ENCODE measurements at places on chromosomes 3 and 15.

- DNase-seq, result no peak
These were observed 27.7 kb downstream of the ACKR4 start for GRCh38 chr3:132624790-132625189.

- no peak for DNase-seq
These were observed 196.8 kb downstream of the XXYLT1 start for GRCh38 chr3:195073866-195074860.

- DNase-seq, result no peak
These were observed 81.9 kb upstream of the ADAMTSL3 start for GRCh38 chr15:83571820-83572707.

- no peak for DNase-seq
These were observed 63.1 kb downstream of the FOXP1 start for GRCh38 chr3:71520161-71521020.

DNA sequence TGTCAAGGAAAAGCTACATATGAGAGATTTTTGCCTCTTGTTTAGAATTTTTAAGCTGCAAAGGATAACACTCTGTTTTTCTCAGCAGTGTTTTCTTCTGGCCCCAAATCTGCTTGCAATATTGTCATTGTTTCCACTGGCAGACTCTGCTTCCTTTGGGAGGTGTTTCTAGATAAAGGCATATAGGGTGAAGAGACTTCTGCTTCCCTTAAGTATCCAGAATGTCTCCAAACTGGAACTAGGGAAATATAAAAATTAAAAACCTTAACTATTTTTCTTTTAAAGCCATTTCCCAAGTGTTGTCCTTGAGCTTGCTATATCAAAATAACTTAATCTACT lies 225.8 kb downstream of the CGGBP1 start:
- no peak for DNase-seq

DNA sequence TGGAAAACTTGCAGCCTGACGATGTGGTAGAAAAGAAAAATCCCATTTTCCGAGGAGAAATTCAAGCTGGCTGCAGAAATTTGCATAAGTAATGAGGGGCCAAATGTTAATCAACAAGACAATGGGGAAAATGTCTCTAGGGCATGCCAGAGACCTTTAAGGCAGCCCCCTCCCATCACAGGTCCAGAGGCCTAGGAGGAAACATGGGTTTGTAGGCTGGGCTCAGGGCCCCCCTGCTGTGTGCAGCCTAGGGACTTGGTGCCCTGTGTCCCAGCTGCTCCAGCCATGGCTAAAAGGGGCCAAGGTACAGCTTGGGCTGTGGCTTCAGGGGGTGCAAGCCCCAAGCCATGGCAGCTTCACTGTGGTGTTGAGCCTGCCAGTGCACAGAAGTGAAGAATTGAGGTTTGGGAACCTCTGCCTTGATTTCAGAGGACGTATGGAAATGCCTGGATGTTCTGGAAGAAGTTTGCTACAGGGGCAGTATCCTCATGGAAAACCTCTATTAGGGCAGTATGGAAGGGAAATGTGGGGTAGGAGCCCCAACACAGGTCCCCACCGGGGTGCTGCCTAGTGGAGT lies 75.9 kb upstream of the CADPS start:
- no peak for DNase-seq

GRCh38 chr15:36230776-36231175 lies 348.6 kb upstream of the CDIN1 start:
- DNase-seq, result no peak

DNA sequence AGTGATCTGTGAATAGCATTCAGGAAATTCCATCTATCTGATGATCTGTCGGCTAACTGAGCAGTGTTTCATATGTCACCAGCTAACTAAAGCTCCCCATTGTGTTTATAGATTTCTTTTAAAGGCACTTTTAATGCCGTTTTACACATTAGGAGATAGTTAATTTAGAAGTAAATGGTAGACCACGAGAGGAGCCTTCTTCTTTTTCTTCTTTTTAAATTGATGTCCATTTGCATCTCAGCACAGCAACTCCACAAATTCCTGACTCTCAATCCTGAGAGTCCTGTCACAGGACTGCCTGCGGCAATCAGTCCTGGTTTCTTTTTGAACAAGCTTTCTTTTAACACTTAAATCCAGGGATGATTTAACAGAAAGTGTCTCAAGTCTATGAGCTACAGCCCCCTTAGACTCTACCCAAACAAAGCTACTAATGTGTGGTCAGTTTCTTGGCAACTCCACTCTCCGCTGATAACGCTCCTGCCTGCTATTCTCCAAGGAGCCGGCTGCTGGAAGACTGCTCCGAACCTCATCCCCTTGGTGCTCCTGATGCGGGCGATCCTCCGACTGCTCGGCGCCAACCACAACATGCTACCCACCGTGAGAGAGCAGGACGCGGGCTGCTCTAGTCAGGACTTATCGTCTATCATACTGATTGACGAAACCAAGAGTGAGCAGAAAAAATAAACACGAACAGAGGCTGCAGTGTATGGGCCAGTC lies 421.4 kb downstream of the MECOM start:
- no peak for DNase-seq

DNA sequence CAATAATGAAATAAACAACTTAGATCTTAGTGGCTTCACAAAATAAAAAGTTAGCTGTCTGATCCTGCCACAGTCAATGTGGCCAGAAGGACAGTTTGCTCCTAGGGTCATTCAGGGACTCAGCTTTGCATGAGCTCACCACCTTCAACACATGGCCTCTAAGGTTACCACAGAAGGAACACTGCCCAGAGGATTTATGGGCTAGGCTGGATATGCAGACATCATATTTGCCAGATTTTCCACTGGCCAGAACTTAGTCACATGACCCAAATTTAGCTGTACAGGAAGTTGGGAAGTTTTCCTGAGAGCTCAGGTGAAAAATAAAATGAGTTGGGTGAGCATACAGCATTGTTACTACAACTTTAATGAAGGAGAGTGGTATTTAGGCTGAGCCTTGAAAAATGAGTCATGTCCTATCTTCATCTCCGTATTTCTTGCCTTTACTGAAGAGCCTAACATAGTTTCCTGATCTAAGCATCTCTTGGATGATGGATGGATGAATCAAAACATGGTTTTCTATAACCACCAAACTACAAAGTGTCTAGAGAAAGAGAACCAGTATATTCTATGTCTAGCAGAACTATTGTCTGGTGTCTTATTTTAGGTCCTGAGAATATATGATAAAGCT lies 54.9 kb upstream of the TMEM108 start:
- no peak for DNase-seq

- DNase-seq, result no peak
These were observed 229.2 kb downstream of the UACA start for GRCh38 chr15:70533931-70534742.

DNA sequence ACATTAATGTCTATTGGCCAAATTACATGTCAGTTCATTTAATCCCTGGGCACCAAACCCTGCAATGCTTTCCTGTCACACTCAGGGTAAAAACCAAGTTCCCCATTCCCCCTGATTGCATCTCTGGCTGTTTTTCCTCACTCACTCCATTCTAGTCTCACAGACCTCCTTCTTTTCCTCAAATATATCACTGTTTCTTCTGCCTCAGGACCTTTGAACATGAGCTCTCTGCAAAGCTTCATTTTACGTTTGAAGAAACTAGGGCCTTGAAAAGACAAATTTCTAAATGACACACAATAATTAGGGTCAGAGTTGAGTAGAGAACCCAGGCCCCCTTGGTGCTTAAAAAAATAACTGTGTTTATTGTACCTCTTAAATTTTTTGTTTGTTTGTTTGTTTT lies 230.6 kb downstream of the THRB start:
- no peak for DNase-seq

DNA sequence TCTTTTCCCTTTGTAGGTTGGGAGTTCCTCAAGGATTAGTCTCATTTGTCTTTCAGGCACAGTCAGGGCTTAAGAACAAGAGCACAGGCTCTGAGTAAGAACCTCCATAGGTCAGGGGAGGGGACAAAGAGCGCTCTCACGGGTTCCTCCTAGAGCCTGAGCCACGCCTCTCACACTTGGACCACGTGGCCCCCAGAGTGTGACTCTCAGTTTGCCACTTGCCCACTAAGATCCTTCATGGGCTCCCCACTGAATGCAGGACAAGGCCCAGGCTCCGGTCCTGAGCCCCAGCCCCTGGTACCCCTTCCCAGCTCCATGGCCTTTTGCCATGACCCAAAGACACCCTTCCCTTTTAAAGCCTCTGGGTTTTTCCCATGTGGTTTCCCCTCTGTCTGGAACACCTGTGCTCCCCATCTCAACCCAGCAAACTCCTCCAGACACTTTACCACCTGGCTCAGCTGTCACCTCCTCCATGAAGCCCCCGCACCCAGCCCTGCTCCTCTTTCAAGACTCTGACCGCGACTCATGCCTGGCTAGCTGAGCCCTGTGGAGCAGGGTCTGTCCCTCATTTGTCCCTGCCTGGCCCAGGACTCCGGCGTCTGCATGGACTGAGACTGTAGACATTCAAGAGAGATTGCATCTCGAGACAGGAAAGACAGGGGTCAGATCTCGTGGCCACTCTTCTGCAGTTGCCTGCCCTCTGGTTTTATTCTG lies 32.7 kb downstream of the IQSEC1 start:
- peak; percentile 59 for DNase-seq

DNA sequence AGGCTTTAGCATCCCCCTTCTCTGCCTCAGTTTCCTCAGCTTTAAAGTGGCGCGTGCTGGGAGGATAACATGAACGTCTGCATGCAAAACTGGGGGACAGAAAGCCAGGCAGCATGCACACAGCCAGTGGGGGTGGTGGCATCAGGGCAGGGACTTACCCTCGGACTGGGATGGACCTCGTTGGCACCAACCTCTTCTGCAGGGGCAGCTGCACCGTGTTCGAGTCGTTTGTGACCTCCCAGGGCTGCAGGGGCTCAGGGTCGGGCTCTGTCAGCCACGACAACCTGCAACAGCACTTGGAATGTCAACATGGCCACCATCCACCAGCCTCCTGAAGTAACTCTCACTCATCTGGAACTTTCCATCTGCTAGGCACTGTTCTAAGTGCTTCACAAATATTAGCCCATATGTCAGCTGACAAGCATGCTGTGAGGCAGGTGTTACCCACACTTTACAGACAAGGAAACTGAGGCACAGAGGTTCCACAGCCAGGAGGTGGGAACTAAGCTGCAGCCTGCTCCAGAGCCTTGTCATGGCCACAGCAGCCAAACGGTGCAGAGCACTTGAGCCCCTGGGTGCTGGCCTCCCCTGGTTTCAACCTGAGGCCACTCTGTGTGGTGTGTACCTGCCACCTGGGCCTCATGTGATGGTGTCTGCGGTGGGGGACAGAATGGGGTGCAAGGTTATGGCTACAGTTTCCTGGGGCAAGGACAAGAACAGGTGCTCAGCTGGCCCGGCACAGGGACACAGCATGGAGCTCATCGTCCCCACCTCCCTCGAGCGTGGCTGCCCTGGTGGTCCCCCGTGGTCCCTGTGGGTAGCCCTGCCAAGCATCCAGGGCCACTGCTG lies 6.7 kb downstream of the C3orf22 start:
- no peak for DNase-seq

DNA sequence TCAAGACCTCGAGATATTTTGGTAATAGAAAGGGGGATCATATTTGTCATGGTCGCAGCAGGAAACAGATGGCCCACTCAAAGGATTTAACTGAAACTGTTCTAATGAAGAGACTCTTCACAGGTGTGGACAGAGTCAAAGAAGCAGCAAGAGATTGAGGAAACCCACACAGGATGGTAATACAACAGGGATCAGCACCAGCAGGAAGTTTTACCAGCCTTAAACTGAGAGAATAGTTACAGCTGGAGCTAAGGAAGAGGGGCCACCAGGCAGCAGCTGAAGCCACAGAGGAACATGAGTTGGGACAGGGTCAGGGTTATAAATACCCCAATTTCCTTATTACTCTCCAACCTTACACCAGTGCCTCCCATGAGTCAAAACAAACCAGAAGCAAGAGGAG lies 131.8 kb upstream of the UBE2E2 start:
- no peak for DNase-seq

DNA sequence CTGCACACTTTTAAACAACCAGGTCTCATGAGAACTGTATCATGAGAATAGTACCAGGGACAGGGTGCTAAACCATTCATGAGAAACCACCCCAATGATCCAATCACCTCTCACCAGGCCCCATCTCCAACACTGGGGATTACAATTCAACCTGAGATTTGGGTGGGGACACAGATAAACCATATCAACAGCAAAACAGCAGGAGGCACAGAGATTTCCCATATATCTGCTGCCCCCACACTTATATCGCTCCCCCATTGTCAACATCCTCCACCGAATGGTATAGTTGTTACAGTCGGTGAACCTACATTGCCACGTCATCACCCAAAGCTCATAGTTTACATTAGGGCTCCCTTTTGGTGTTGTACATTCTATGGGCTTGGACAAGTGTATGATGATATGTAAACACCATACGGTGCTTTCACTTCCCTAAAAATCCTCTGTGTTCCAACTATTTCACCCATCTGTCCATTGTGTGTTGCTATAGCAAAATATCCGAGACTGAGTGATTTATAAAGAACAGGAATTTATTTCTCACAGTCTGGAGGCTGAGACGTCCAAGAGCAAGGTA lies 224.8 kb downstream of the FAM43A start:
- no peak for DNase-seq

DNA sequence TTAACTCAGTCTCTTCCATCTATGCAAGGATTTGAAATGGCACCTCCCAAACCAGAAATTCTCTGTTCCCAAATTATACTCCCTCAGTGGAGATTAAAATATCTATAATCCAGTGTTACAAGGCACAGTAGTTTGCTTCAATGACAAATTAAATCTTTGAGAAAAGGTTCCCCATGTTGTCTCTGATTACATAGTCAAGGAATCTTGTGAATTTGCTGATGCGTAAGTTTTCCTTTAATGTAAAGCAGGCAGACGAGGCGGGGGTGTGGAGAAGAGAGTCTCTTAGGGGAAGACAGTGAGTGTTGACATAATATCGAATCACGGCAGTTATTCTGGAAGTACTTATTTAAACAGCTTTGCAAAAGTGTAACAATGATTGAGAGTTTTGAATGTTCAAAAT lies 236.4 kb upstream of the RARB start:
- no peak for DNase-seq

GRCh38 chr3:9569054-9569453 lies 15.4 kb upstream of the LHFPL4 start:
- no peak for DNase-seq

DNA sequence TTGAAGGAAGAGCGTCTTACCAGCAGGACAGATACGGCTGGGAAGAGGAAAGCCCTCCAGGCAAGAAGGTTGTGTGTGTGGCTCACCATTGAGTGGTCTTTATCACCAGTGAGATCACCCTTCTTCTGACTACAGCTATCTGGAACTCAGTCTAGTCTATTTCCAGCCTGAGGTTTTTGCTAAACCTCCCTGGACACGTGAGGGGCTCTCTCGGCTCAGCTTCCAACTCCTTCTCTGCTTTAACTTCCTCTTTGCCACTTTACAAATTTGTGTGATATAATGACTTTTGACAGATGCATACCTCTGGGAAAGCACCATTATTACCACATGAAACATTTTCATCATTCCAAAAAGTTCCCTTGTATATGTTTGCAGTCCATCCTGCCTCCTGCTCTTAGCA lies 15.3 kb upstream of the ROPN1 start:
- DNase-seq, result no peak

DNA sequence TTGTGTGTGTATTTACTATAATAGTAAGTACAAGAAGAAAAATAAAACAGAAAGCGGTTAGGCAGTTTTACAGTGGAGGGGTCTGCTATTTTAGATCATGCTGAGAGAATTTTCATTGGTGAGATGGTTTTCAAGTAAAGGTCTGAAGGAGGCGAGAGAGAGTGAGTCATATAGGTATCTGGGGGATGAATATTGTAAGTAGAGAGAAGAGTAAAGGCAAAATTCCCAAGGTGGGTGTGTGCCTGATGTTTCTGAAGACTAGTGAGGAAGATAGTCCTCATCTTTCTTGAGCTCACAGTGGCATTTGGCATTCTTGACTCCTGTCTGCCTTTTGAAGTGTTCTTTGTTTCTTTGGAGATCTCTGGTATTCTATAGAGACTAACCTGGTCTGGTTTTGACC lies 38.6 kb downstream of the CRYBG3 start:
- no peak for DNase-seq

All from CD4-positive, alpha-beta T cell treated with Interleukin-21 for 1 hour (primary cell).